Fibroblast of skin of right quadriceps (primary cell): ENCODE measurements at places on chromosomes 3 and 15.

GRCh38 chr3:184540777-184541681 lies 20.6 kb upstream of the EPHB3 start:
- DNase-seq: no peak

DNA sequence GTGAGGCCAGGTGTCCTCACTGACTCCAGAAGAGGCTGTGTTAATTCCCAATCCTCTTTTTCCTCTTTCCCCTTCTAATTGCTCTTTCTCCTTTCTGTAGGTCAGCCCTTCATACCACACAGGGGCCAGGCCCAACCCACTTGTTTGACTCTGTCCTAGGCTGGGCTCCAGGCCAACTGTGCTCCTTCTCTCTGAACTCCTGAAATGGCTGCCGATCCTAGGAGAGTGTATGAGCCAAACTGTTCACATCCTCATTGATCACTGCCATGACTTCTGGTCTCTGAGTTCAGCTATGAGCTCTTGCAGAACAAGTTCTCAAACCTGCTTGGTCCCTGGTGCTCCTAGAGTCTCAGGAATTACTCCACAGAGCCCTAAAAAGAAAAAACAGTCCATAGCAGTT lies 145.1 kb downstream of the VGLL4 start:
- peak; percentile 65 for DNase-seq

GRCh38 chr15:35705884-35706585 lies 160.1 kb upstream of the DPH6 start:
- peak; percentile 11 for DNase-seq

DNA sequence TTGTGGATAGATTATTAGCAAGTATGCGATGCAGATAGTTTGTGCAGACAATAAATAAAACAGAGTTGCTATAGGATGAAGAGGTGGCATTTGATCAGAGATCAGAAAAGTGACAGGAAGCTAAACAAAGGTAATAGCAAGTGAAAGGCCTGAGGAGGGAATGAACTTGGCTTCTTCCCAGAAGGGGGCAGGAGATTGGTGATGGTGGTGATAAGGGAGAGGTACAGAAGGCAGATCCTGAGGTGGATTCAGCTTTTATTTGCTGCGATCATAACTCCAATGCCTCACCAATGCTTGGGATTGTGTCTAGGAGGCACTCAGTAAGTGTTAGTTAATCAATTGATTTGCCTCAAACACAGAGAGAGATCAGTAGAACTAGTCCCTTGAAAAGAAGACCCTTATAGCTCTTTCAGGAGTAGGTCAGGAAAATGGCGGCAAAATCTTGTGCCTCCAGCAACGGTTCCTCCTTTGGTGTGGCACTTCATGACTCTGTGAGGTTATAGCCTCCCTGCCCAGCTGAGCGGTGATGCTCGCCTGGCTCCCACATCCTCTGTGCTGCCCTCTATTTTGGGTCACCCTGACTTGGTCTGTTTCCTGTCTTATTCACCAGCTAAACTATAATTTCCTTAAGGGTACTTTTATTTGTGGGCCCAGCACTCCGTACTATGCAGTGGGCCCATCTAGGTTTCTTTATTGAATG lies 37.5 kb downstream of the TGFBR2 start:
- DNase-seq: no peak

- DNase-seq: no peak
These were observed 14.6 kb downstream of the UBAP1L start for GRCh38 chr15:65100442-65100841.

- no peak for DNase-seq
These were observed 10.6 kb downstream of the IL17RB start for GRCh38 chr3:53856964-53857363.

DNA sequence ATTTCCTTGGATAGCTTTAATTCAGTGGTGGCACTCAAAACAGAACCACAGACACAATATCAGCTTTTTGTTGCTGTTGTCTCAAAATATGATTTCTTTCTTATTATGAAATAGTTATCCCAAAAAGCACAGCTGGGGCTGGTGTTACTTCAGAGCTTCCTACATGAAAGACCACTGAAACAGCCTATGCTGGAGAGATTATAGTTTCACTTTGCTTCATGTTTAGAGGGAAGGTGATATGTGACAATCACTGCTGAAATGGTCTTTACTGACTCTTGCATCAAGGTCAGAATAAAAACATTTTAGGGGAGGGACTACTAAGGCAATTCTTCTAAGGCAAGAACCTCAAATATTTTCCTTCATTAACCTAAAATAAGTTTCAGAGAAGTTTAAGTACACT lies 190.7 kb downstream of the TNIK start:
- no peak for DNase-seq

- no peak for DNase-seq
These were observed 32.2 kb upstream of the BHLHE40 start for GRCh38 chr3:4947028-4947427.

DNA sequence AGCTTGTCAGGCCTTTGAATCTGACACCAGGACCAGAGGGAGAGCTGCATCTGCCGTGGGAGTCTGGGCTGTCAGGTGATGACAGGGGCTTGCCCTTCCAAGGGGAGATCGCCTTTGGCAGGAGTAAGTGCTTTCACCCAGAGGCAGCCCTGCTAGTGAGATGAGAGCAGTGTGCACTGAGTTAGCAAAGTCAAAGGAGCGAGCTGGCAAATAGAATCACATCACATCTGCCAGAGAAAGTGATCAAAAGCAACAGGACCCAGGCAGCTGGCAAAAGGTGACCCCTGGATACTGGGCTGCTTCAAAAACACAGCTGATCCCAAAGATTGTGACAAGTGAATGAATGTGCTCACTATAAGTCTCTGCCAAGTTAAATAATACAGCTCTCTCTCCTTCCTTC lies 36.1 kb upstream of the PYDC2 start:
- no peak for DNase-seq

DNA sequence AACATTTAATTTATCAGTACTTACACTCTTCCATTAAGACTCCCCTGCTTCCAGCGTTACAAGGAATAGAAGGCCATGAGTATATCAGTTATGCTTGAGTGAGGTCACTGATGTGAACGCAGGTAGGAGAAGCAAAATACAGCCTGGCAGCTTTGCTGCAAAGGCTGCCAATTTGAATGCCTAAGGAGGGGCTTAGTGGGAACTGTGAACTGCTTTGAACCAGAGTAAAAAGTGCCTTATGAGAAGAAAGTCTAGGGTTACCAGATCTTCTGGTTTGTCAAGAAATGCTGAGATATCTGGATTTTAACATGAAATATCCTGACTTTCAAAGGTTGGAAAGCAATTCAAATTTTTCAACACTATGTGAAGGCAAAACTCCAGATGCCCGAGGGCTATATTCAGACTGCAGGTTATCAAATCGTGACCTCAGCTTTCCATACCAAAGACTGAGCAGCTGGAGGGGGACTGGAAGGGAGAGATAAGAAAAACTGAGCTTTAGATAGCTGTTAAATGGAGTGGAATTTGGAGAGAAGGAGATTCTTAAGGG lies 446.3 kb upstream of the NECTIN3 start:
- DNase-seq: no peak

- no peak for DNase-seq
These were observed 98.8 kb downstream of the FGF7 start for GRCh38 chr15:49521802-49522201.

DNA sequence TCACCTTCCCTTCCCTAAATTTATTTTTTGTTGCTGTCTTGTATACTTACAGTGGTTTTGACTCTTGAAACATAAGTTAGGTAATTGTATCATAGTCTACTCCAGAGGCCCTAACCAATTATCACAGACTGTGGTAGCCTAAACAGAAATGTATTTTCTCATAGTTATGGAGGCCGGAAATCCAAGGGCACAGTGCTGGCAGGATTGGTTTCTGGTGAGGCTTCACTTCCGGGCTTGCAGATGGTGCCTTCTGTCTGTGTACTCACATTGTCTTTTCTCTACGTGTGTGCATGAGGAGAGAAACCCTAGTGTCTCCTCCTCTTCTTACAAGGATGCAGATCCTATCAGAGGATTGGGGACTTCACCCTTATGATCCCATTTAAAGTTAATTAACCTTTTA lies 290.2 kb upstream of the KCNMB2 start:
- no peak for DNase-seq

GRCh38 chr3:104190681-104191080 lies 1176.0 kb upstream of the ALCAM start:
- no peak for DNase-seq

- no peak for DNase-seq
These were observed 12.2 kb upstream of the MAPK6 start for GRCh38 chr15:52006702-52007340.

DNA sequence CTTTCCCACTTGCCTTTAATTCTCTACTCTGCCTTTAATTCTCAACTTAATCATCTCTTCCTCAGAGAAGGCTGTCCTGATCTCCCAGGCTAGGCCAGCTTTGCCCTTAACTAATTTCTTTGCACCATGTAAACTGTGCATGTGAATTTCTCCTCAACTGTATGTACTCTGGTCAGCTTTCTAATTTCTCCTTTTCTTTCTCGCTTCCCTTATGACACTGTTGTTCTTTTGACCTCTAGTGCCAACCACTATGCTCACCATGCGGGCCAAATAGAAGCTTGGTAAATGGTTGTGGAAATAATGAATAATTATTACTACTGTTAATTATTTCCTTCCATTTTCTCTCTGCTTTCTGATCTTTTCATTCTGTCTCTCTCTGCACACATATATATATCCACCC lies 269.0 kb upstream of the CRBN start:
- no peak for DNase-seq

DNA sequence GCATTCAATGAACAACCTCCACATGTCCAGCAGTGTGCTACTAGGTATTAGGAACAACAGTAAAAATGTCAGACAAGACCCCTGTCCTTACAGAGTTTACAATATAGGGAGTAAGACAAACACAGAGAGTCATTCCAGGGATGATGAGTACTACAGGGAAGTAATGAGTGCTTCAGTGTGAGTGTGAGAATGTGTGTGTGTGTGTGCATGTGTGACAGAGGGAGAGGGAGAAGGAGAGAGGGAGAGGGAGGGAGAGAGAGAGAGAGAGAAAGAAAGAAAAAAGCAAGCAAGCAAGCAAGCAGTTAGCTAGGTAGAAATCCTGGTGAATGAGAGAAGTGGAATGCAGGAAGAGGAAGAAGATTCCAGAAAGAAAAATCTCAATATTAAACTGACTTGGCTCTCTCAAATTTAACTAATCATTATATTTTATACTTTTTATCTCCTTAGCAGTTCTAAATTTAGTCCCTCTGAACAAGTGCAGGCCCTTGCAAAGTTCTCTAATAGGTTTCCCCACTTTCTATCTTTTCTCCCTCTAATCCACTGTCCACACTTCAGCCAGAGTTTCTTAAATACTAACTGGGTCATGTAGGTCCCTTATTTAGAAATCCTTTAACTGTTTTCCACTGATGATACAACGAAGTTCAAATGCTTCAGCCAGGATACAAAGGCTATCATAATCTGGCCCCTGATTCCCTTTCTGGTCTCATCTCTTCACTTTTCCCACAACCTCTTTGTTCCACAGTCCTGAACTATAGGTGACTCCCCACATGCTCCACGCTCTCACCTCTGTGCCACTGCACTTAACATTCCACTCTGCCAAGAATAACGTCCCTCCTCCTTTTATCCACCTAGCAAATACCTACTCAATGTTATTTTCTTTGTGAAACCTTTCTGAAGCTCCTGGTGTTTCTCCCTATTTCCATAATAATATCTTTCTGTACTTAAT lies 10.3 kb downstream of the DCBLD2 start:
- DNase-seq: peak; percentile 45

DNA sequence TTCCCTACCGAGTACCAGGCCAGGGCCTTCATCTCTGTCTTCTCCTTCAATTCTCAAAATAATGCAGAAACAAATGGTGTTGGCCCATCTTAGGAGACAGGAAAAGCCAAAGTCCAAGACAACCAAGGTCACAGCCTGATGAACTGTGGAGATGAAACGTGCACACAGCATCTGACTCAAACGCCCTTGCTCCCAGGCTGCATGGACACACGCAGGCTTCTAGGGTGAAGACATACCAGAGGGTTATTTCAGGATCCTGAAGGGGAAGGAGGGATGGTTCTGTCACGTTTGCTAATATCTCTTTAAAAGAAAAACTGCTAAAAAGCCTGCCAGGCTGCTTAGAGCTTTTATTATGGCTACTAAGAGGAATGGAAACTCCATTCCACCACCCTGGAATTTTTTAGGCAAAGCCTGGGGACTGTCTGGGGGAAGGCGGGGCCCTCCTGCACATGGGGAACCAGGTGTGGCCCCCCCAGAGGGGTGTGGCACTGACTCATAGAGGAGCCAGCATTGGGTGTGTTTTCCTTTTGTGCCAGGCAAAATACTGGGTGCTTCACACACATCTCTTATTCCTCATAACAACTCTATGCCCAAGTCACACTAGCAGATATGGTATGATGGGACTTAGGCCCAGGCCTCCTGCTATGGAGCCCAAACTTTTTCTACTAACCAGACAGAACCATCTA lies 62.9 kb downstream of the UMPS start:
- no peak for DNase-seq

DNA sequence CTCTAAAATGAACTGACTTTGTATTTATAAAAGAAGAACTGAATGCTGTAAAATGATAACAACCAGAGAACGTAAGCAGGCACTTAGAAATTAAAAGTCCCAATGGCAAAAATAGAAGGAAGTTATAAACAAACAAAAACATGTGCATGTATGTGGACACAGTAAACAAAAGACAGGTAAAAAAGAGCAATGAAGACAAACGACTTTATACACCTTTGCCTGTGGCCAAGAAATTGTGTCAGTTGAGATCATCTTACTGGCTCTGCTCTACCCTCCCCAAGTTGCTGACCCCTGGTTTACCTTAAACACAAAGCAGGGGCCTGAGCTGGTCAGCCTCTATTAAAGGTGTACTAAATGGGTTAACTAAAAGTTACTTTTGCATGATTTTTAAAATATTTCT lies 41.7 kb upstream of the GP5 start:
- DNase-seq: no peak

- DNase-seq: no peak
These were observed 218.7 kb downstream of the ZIC4 start for GRCh38 chr3:147187687-147188086.

DNA sequence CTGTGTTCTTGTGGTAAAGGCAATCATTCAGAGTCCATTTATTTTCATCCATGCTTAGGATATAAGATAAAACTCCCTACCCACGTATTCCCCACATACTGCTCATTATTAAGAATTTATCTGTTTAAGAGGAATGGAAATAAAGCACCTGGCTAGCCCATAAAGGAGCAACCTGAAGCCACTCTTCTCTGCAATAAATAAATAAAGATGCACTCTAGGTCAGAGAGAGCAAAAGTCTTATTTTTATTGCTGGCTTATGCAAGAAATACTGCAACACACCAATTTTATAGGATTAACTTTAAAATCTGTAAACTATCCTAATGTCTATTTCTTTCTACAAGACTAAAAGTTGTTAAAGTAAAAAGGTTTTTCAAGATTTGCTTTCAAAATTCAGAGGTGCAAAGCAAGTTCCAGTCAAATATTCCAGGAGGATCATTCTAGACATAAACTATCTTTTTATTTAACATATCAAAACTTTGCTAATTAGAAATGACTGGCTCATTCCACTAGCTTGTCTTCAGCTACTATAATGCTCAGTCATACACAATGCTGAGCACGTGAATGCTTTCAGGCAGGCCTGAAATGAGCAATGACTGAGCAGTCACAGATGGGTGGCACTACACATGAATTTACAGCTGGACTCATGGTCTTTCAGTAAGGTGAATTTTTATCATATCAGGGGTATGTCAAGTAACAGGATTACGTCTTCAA lies 7.1 kb downstream of the TJP1 start:
- DNase-seq: peak; percentile 23

GRCh38 chr3:39383881-39384664 lies 903 bp downstream of the SLC25A38 start:
- peak; percentile 88 for DNase-seq
